ENCODE measurements at places on chromosomes 3 and 15.

GRCh38 chr15:90838139-90838538 lies 30.2 kb upstream of the FURIN start:
- peak; percentile 82 for DNase-seq

- DNase-seq: no peak
These were observed 193.3 kb upstream of the SLCO3A1 start for GRCh38 chr15:91660174-91660649.

- DNase-seq: no peak
These were observed 404.5 kb downstream of the OCA2 start for GRCh38 chr15:27694506-27695087.

DNA sequence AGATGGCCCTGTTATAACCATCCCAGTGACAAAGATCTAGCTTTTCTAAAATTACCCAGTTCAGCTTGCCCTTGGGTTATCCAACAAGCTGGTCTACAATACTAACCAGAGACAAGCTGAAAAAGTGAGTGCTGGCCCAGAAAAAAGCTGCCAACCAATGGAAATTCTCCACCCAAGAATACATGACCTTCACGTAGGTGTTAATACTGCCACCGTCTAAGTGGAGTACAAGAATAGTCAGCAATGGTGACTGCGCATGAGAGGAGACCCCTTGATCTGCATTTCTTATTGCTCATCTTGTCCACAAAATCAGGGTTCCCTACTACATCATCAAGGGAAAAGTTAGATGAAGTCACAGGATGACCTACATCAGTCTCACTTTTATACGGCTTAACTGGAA lies 15.8 kb upstream of the PLCH1 start:
- no peak for DNase-seq

DNA sequence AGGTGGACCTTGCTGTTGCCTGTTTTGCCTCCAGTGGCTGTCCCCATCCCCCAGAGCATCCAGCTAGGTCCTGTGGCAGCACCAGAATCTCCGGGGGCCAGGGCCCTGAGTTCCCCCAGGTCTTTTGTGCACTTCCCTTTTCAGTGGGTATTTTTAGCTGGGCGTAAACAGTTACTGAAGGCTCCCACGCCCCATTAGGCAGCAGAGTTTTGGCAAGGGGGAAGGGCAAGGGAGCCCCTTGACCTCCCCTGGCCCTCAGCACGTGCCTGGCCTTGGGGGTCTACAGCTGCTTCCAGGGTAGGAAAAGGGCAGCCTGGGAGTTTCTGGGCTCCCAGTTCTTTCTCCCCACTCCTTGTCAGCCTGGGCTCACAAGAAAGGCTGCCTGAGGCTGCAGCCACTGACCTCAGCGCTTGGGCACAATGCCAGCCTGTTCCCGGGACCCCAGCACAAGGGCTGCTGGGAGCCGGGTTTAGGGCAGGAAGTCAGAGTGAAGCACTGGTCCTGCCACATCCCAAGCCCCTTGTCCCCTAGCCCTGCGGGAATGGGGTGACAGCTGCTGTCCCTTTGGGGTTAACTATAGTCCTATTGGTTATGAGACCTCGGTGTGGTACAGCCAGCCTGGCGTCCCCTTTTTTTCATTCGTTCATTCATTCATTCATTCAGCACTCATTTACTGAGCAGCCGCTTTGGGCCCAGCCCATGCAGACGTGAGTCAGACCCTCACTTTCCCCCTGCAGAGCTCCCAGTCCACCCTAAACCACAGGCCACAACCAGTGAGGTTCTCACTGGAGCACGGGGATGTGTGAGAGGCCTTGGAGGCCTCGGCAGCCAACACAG lies 8.4 kb downstream of the CSK start:
- no peak for DNase-seq

DNA sequence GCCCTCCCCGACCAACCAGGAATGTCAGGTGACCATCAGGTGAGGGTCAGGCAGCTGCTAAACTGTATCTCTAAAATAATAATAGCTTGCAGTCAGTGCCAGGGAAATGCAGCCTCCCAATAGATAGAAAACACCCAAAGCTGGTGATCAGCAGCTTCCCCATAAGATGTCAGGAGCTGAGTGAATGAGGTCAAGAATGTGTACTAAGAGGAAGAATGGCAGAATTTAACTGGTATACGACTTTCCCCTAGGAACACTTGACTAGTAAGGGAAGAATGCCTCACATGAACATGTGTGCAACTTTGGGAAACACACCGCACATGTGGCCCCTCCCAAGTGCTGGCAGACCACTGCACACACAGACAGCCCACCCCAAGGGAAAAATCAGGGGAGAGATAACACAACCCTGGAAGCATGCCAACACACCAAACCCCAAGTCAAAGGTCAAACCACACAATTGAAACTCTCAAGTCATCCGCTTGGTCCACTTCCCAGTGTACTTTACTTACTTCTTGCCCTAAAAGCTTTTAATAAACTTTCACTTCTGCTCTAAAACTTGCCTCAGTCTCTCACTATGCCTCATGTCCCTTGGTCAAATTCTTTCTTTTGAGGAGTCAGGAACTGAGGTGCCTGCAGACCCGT lies 806.5 kb downstream of the OTOL1 start:
- DNase-seq: no peak

- no peak for DNase-seq
These were observed 6.5 kb downstream of the ZNF589 start for GRCh38 chr3:48247401-48247811.

DNA sequence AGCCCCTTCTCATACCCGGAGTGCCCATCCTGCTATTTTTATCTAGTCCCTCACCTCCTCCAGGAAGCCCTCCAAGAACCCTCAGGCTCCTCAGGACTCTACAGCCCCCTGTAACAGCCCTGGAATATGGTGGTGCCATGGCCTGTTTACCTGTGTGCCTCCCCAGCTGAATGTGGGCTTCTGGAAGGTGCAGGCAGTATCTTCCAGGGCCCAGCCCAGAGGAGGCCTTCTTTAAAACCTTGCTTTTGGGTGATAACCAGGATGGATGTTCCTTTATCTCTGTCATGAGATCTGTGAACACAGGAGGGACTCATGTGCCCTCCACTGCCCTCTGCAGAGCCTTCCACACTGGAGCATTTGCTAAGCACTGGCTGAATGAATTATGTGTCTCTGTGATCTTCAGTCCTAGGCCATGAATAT lies 36.7 kb upstream of the MRPS22 start:
- no peak for DNase-seq

DNA sequence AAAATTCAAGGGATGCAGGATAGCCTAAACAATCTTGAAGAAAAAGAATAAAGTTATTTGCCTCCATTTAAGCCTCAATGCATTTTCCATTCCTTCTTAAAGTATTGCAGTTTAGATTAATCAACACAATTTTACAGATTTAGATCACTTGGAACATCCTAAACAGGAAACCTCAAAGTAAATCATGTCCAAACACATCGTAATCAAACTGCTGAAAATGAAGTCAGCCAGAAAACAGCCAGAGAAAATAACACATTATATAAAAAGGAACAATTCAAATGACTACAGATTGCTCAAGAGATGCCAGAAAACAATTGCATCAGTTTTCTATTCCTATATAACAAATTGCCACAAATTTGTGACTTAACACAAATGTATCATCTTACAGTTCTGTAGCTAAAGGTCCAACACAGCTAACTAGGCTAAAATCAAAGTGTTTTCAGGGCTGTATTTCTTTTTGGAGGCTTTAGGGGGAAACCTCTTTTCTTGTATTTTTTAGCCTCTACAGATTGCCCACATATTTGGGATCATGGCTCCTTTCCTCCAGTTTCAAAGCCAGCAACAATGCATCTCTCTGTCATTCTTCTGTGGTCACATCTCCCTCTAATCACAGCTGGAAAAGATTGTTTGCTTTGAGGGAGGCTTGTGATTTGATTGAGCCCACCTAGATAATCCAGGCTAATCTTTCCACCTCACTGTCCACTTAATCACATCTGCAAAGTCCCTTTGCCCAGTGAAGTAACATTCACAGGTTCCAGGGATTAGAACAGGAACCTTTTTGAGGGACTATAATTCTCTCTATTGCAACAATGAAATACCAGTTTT lies 543.3 kb upstream of the UBE2E2 start:
- DNase-seq: no peak

DNA sequence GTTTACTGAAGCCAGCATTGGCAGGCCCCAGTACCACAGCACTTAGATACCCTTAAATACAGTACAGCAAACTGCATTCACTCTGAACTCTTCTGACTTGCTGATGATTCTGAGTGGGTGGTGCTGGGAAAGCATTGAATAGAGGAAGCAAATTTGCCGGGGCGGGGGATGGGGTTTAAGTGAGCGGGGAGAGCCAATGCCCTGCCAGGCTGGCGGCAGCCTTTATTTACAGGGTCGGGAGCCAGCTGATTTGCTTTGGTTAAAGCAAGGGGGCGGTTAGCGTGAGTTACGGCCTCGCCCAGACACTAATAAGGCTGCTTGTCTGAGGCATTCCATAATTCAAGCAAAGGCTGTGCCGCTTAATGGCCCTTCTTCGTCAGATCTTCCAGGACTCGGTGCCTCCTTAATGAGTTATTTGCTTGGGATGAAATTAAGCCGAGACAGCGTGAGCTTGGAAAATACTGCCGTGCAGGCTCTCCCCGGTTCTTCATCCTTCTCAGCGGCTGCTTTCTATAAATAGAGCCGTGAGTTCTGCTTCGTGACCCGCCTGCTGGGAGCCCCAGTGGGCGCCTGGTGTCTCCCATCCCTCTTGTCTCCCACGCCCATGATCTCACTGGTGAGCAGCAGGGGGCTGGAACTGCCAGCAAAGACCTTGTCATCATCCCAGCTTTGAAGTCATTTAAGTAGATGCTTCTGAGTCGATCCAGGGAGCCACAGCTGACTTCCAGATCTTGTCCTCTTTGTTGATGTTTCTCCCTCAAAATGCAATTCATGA lies 25.8 kb downstream of the SPSB4 start:
- DNase-seq: no peak

DNA sequence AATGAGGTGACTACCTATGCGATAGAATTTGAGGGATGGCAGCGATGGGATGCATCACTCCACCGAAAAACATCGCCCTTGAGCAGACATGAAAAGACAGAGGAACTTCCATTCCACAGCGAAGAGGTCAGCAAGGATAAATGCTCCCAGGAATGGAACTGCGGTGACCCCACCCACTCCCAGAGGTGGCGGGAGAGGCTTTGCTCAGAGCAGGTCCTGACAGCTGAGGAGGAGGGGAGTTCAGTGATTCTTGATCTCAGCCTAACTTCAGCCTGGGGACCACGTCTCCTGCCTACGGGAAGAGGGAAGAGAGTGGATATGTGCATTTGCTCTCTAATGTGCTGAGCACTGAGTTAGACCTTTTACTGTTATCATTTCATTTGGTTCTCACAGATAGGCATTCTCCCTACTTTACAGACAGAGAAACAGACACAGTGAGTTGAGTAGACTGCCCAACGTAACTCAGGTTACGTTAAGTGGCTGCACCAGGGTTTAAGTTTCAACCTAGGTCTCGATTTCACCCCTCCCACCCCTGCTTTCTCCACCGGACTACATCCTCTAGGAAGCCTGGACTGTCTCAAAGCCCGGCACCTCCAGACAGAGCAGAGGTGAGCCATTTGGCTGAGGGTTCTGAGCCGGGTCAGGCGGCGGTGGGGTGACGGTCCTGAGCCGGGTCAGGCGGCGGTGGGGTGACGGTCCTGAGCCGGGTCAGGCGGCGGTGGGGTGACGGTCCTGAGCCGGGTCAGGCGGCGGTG lies 170.0 kb downstream of the RAB11A start:
- DNase-seq: no peak

- no peak for DNase-seq
These were observed 1.8 kb upstream of the SLC38A3 start for GRCh38 chr3:50203113-50203808.

DNA sequence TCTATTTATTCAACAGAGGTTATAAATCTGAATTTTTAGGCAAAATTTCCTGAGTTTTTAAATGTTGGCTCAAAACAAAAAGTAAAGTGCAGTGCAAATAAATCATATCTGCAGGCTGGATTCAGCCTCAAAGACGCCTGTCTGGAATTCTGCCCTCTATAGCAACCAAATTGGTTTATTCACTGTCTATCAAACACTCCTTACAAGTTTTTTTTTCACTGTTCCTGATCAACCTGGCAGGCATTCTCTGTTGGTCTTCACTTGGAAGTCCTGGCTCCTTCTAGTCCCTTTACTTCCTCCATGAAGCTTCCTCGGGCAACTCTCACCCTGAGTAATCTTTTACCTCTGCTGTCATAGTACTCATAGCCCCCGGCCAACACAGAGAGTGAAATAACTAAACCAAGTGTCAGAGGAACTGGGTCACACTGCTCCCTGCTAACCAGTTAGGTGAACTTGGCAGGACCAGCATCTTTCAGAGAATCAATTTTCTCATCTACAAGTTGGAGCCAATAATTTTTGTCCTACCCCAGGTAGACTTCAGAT lies 36.8 kb upstream of the TIPARP start:
- DNase-seq: no peak

DNA sequence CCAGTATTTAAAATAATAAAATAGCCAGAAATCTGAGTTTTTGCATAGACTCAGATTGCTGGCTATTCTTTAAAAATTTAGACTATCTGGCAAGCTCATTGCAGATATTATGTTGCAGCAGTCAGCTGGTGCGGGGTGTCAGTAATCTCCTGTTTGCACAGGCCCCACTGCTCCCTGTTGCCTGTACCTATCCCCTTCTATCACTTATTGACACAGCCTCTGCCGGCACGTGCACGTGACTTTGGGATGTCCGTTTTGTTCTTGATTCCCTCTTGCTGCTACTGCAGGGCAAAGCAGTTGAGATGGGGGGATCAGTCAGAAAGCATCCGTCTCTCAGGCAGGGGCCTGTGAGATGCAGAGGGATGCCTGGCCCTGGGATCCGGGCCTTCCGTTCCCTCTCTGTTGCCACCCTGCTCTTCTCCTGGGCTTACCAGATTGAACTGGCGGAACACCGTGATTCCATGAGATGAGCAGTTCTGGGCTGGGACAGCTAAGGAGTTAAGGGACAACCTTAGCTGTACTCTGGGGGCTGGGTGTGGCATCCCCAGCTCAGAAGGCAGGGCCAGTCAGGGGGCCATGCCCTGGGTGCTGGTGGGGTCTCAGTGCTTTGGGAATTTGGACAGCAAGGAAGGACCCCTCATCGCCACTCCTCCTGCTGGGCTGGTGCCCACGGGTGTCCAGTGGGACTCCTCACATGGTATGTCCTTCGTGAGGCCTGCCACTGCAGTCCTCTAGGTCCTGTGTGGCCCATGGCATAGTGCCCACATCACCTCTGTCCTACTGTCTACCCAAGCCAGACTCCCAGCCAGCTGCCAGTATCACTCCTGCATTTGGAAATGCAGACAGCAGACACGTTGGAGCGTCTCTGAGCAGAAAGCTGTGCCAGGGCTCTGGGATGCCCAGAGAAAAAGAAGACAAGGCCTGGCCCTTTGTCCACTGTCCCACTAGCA lies 11.8 kb downstream of the MRAS start:
- no peak for DNase-seq

- DNase-seq: no peak
These were observed 4.4 kb downstream of the GXYLT2 start for GRCh38 chr3:72892081-72892775.

- no peak for DNase-seq
These were observed 206.9 kb upstream of the BHLHE40 start for GRCh38 chr3:4772171-4772804.

DNA sequence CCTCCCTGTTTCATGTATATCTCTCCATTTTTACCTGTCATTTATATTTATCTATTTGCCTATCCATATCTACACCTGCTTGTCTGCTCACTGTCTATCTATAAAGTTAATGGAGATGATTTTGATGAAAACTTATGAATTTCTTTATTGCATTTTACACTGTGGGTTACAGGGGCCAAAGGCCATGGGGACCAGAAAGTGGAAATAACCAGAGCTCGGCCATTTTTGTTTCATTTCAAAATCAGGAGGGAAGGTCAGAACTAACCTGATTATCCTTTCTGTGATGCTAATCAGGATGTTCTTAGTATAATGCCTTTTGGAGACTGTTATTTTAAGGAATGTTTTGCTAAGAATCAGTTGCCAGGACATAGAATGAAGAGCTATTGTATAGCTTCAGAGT lies 147.2 kb downstream of the LPP start:
- no peak for DNase-seq
